Kasumi-1 (cell line): ENCODE measurements at places on chromosomes 13 and 19.
A peak's percentile ranks its signal among the peaks of the same experiment; 100 is the strongest.

- DNase-seq, result no peak
These were observed 564 bp downstream of the NLRP12 start for GRCh38 chr19:53823380-53824120.

DNA sequence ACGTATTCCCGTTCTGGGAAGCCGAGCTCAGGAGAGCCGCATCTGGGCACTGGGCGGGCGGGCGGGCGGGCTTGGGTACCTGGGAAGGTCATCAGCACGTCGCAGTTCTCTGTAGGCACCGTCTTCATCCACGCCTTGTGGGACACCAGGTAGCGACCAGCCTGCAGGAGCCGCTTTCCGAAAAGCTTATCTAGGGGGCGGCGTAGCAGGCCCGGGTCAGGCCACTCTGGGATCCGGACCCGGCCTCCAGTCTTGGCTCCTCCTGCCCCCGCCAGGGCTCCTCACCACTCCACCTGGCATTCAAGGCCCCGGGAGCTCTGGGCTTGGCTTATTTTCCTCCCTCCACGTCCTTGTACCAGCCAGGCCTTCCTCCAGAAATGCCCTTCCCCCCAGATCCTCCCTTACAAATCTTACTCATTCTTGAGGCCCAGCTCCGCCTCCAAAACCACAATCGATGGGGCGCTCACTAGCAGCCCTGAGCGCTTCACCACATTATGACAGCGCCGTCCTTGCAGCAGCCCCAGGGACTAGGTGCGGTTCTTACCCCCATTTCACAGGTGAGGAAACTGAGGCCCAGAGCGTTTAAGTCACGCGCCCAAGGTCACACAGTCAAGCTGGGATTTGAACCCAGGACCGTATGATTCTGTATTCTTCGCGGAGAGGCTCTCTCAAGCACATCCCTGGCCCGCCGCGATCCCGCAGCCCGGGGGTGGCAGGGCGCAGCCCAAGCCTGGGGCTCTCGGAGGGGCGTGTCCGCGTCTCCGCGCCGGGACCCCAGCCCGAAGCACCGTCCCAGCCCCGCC is 843 bp downstream of the ANO8 start:
- peak; percentile 75 for DNase-seq

- no peak for DNase-seq
These were observed 471.0 kb downstream of the OLFM4 start for GRCh38 chr13:53499576-53500133.

DNA sequence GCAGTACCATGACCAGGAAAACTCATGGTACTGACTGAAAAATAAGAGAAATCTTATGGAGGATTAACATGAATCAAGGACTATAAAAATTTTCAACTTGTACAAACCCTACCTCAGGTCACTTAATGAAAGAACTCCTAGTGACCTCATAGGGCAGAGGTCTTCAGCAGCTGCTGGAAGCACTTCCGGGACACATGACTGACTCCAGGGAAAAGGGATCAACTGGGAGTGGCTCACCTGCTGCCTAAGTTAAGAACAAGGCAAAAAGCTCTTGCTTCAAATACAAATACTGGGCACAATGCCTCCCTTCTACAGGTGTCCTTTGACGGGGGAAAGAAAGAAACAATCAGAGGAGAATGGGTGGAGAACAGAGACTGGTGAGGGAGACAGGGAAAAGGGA is 18.6 kb downstream of the DOCK9 start:
- DNase-seq, result no peak

GRCh38 chr19:15123900-15124299 is 16.7 kb downstream of the SYDE1 start:
- DNase-seq, result no peak

GRCh38 chr19:18156841-18157464 is 4.0 kb downstream of the PIK3R2 start:
- peak; percentile 45 for DNase-seq

- no peak for DNase-seq
These were observed 12.6 kb upstream of the URAD start for GRCh38 chr13:28001049-28001448.

DNA sequence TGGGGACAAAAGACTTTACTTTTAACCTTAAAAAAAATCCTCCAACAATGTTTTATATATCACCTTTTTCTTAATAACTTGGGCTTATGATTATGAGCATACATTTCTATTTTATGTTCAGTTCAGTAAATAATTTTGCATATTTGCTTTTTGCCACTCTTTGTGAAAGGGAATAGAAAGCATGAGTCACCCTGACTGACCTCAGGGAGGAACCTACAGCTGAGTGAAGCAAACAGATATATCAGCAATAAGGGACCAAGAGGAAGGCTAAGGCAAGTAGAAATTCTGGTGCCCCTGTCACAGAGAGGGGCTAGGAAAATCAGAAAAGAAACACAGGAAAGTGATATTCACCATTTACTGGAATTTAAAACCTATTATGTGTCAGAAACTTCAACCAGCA is 37.2 kb upstream of the SOHLH2 start:
- DNase-seq, result no peak

- no peak for DNase-seq
These were observed 1417.1 kb upstream of the ATXN8OS start for GRCh38 chr13:68690567-68690966.

DNA sequence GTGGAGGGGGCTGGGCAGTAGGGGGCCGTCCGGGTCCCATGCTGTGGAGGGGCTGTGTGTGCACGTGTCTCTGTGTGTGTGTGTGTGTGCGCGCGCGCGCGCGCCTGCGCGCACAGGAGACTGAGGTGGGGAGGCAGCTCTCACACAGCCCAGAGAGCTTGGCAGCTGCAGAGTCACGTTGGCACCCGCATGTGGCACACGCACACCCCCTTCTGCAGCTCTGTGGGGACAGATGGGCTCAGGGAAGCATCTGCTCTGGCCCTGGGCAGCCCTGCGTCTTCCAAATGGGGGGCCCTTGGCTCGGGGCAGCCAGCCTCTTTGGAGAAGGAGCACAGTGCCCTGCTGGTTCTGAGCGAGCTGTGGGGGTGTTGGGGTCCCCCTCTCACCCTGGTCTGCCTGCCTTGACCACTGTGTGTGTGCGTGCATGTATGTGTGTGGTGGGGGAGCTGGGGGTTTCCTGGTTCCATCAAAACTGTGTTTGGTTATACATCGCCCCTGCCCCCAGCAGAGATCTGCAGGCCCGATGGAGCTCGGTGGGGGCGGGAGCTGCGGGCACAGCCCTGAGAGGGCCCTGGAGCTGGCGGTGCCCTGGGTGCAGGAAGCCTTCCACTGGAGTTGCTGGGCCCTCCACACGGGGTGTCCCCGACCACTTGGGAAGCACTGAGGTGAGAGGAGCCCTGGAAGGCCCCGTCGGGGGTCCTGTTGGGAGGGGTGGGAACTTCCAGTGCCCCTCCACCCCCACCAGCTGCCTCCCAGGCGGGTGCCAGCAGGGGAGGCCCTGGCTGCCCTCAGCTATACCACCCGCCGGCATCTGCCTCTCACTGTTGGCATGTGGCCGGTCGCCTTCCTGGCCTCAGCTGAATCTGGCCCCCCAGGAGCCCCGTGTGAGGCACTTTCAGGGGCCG is 67.1 kb downstream of the KDM4B start:
- no peak for DNase-seq

DNA sequence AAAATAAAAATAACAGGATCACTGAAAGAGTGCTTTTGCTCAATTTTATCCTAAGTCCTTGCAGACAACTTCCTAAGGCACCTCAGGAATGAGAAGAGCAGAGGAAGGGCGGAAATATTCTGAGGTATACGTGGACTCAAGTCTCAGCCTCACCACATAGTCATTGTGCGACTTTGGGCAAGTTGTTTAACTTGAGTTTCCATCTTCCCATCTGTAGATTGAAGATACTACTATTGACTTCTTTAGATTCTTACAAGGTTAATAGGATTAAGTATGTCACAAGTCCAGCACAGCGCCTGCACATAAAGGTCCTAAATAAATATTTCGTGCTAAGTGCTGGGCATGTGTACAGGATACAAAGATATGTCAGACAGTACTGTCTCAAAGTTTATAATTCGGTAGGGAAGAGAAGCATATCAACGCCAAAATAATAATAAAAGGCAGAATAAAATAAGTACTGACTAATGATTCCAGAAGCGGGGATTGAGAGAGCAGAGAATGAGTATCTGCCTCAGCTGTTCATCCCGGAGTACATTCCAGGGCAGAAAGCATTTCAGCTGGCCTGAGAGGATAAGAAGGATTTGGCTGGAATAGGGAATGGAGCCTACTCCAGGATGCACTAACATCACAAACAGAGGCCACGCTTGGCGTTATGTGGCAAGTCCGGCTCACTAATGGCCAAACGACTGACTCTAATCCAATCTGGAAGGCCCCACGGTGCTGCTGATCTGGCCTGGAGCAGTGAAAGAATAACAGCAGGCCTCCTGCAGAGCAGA is 139.7 kb downstream of the FLT1 start:
- no peak for DNase-seq

GRCh38 chr13:68675209-68675608 is 1432.4 kb upstream of the ATXN8OS start:
- DNase-seq, result no peak

- DNase-seq, result no peak
These were observed 3.9 kb downstream of the DNAJB1 start for GRCh38 chr19:14514215-14514863.

GRCh38 chr19:18392926-18393325 is 4.5 kb downstream of the LRRC25 start:
- DNase-seq, result peak; percentile 17

GRCh38 chr19:40521276-40521675 is 54.5 kb downstream of the SPTBN4 start:
- DNase-seq, result peak; percentile 9

GRCh38 chr13:30634838-30635237 is 17.1 kb downstream of the USPL1 start:
- no peak for DNase-seq

DNA sequence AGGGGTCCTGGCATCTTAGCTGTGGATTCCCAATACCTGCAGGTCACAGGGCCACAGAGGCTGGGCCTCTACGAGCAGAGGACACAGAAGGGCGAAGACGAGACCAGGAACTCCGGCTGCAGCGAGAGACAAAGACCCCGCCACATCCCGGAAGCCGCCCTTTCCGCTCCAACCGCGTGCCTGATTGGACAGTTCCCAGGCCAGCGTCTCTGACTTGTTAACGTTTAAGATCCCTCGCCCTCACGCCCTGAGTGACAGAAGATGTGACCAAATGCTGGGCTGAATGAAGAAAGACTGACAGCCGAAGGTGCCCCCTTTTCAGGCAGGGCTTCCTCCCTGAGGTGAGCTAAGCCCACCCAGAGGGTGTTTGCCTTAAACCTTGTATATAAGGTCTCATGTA is at the start of gene ZNF98:
Gene ZNF98 (minus strand): TSS at position 136 of the 400 bp plus-strand sequence. CDS start 122 bp downstream, at position 14.
- no peak for DNase-seq

DNA sequence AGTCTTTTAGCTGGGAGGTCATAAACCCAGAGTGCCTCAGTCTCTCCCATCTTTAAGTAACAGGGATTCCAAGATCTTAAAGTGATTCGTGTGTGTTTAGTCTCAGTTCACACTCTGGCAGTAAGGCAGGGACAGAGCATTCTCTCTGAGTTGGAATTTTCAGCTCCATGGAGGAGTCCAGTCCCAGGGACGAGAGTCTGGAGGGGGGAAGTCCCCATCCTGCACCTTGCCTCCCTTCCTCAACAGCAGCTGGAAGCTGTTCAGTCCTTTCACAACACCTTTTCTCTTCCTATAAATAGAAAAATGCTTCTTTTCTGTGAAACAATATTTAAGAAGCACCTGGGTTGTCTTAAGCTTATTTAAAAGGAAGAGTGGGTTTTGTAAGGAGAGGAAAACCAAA is 82.0 kb downstream of the KLF5 start:
- DNase-seq, result no peak

GRCh38 chr13:45704854-45705695 is 3.0 kb downstream of the CBY2 start:
- DNase-seq, result no peak

GRCh38 chr13:36528105-36528504 is 95.8 kb downstream of the CCNA1 start:
- no peak for DNase-seq

DNA sequence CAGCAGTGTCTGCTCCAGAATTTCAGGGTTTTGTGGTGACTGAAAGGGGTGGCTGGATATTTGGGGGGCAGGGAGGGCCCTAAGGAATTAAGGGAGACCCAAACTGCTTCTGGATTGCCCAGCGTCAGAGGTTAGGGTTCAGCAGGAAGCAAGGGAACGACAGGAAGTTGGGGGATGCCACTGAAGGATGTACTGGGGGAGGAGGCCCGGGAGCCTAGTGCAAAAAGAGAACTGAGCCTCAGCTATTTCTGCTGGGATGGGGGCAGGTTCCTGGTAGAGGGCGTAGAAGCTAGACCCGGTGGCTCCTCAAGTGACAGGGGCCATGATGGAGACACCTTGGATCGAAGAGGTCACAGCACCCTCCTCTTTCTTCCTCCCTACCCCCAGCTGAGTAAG is 1.1 kb downstream of the CYP2S1 start:
- peak; percentile 78 for DNase-seq
